ENCODE measurements at places on chromosomes 16 and 17.

DNA sequence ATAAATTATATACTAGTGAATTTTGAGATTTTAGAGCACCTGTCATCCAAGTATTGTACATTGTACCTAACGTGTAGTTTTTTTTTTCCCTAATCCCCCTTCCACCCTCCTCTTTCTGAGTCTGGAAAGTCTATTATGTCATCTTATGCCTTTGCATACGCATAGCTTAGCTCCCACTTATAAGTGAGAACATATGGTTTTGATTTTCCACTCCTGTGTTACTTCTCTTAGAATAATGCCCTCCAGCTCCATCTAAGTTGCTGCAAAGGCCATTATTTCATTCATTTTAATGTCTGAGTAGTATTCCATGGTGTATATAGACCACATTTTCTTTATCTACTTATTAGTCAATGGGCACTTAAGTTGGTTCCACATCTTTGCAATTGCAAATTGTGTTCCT, 177.0 kb upstream of the C16orf82 start:
- no peak for DNase-seq

DNA sequence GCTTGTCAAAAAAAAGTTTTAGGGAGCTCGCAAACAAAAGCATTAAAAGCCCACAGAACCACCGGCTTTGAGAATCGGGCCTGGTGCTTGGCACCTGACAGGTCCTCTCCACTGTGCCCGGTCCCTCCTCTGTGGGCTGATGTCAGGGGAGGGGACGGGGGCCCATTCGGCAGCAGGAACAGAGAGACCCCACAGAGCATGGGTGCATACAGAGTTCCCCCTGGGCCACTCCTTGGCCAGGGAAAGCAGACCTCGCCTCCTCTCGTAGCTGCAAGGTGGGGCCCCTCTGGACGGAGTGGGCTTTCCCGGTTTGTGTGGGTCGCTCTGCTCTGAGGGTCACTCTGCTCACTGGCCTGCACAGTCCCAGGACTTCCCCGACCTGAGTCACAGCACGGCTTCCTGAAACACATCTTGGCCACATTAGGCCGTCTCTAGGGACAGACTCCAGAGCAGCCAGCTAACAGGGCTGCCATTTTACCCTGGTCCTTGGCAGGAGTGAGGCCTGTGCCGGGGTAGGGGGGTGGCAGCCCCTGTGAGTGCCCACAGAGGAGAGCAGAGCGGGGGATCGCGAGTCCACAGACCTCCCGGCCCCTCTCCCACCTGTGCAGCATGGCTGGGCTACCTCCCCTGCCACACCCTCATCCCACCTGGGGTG, 11.1 kb downstream of the CBFA2T3 start:
- no peak for DNase-seq

GRCh38 chr16:15658149-15658548, 8.1 kb downstream of the NDE1 start:
- no peak for DNase-seq

DNA sequence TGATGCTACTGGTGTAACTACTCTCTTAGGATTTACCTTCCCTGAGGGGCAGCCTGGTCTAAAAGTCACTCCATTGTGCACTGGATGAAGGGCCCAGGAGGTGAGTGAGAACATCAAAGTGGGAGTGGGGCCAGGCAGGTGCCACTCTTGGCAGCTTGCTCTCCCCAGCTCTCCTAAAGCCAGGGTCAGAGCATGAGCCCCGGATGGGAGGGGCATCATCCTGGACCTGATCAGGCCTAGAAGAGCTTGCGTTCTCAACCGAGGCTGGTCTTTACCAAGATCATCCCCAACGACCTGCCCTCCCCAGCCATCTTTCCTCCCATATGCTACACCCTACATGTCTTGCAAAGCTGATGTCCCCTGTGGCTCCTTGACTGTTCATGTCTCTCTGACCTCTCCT, 87.1 kb downstream of the AIPL1 start:
- no peak for DNase-seq

DNA sequence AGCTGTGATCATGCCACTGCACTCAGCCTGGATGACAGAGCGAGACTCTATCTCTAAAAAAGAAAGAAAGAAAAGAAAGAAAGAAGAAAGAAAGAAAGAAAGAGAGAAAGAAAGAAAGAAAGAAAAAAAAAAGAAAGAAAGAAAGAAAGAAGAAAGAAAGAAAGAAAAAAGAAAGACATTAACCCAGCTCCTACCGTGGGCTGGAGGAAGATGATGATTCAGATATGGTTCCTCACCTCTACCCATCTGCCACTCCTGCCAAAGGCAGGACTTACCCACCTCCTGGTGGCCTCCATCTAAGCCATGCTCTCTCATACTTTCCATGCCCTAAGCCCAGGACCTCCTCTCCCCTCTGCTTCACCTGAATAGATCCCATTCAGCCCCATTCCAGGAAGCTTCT, 93.3 kb upstream of the LHX1 start:
- DNase-seq = no peak

All from NCI-H2029 treated with DMSO at 0.1 percent for 48 hours (cell line).